CD4-positive, alpha-beta T cell treated with Interleukin-21 for 1 hour (primary cell): ENCODE measurements at places on chromosomes 12 and 14.

DNA sequence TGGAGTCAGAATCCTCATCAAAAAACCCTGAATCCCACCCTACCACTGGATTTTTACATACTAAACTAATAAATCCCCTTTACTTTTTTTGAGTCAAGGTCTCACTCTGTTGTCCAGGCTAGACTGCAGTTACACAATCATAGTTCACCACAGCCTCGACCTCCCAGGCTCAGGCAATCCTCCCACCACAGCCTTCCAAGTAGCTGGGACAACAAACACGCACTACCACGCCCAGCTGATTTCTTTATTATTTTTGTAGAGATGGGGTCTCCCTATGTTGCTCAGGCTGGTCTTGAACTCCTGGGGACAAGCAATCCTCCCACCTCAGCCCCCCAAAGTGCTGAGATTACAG lies 24.3 kb downstream of the SPTSSA start:
- no peak for DNase-seq

- DNase-seq = no peak
Observed at GRCh38 chr14:101118746-101119591, 215.4 kb upstream of the RTL1 start.

DNA sequence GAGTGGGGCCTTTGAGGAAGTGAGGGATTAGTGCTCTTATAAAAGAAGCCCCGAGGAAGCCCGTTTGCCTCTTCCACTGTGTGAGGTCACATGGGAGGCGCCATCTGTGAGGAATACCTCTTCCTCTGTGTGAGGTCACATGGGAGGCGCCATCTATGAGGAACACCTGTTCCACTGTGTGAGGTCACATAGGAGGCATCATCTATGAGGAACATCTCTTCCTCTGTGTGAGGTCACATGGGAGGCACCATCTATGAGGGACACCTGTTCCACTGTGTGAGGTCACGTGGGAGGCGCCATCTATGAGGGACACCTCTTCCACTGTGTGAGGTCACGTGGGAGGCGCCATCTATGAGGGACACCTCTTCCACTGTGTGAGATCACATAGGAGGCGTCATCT lies 69.7 kb downstream of the SLC24A4 start:
- DNase-seq = no peak

- DNase-seq = no peak
Observed at GRCh38 chr12:127041985-127042625, 1224.9 kb upstream of the TMEM132C start.

- no peak for DNase-seq
Observed at GRCh38 chr12:75852143-75852542, 179.4 kb downstream of the PHLDA1 start.

DNA sequence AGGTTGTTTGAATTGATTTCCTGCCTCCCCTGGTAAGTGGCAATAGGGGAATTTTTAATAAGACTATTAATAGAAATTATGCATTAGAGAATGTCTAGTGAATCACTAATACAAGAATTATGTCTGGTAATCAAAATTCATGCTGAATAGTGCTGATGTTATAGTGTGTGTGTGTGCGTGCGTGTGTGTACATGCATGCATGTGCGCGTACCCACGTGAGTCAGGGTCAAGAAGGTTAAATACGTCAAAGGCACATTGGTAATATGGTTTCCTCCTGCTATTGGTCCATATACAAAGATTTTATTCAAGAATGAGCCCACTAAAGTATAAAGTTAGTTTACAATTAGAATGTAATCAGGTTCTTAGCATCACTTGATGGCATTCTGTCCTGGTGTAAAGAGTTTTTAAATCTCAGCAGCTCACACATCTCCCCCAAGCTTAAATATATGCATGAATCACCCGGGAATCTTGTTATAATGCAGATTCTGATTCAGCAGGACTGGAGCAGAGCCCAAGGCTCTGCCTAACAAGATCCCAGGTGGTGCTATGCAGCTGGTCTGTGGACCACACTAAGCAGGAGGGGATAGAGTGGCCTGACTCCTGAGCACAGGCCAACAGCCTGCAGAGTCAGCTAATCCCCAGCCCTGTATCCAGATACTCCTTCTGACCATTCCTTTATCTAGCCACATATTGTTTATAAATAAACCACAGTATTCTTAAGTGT lies 43.9 kb downstream of the TTC9 start:
- no peak for DNase-seq

DNA sequence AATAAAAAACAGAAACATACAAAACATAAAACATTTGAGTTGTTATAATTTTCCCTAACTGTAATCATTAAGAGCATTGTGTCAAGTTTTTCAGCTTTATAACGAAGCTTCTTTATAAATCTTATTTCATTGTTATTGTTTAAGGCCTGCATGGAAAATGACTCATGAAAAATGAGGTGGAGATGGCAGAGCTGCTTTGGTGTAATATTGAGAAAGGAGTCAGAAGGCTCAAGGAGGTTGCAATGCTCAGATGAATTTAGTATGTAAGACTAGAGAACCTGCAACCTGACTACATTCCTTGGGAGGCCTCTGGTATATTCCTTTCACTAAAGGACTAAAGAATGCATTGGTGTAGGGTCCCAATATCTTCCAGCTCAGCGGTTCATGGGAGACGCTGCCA lies 61.5 kb downstream of the TMEM30B start:
- DNase-seq = no peak

DNA sequence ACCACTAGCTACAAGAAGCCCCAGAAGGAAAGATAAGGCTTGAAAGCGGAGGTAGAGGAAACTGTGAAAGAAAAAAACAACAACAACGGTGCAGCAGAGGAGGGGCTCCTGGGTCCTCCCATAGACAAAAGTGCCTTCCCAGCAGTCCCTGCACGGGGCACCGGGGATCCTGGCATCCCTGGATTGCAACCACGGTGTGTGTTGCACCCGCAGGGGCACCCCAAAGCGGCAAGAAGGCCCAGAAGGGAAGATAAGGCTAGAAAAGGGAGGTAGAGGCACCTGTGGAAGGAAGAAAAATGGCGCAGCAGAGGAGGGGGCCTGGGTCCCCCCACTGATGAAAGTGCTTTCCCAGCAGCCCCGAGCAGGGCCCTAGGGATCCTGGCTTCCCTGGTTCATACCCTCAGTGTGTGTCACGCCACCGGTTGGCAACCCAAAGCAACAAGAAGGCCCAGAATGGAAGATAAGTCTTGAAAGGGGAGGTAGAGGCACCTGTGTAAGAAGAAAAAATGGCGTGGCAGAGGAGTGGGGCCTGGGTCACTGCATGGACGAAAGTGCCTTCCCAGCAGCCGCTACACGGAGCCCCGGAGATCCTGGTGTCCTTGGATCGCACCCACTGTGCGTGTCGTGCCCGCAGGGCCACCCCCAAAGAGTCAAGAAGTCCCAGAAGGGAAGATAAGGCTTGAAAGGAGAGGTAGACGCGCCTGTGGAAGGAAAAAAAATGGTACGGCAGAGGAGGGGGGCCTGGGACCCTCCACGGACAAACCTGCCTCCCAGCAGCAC lies 281.0 kb downstream of the ALG10 start:
- DNase-seq = no peak

- no peak for DNase-seq
Observed at GRCh38 chr12:27828196-27828595, 48.2 kb upstream of the MANSC4 start.

DNA sequence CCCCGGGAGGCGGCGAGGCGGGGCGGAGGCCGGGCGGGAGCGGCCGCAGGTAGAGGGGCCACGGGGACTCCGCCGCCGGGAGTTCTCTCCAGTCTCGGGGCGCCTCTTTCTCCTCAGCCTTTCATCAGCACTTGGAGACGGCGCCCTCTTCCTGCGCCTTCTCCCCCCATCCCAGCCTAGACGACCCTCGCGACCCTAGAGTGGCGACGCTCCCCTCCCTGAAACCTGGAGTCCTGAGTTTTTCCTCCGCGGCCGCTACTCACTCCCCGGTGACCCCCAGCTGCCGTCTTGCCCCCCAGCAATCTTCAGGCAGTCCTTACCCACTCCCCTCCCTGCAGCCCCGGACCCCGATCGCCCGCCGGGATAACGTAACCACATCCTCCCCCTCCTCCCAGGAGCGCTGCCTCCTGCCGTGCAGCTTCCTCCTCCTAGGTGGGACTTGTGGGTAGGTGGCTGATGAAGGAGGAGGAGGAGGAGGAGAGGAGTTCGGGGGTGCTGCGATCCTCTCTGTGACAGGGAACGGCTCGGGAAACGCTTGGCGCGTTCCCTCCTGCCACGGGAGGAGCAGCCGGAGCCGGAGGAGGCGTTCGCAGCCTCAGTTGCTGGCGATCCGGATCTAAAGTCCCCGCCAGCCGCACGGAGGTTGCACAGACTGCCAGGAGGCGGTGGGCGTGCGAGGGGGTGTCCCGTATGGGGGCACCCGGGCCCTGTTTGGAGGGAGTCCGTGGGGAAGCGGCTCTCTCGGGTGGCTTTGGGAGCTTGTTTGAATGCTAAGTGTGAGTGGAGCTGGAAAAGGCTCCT lies 891 bp downstream of the PLEKHA5 start:
- DNase-seq = no peak

DNA sequence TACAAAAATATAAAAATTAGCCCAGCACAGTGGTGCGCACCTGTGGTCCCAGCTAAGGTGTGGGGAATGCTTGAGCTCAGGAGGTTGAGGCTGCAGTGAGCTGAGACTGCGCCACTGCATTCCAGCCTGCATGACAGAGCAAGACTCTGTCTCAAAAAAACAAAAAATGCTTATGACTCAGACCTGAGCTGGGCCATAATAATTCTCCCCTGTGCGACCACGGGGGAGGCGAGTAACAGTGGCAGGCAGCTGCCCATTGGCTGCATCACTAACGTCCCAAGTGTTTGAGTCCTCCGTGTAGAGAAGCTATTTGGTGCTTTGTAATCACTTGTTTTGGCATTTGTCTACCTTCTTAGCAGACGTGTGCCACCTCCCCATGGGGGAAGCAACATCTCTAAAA lies 24.9 kb downstream of the PSMC1 start:
- DNase-seq = no peak

- no peak for DNase-seq
Observed at GRCh38 chr12:95548056-95548538, 3.2 kb downstream of the USP44 start.

DNA sequence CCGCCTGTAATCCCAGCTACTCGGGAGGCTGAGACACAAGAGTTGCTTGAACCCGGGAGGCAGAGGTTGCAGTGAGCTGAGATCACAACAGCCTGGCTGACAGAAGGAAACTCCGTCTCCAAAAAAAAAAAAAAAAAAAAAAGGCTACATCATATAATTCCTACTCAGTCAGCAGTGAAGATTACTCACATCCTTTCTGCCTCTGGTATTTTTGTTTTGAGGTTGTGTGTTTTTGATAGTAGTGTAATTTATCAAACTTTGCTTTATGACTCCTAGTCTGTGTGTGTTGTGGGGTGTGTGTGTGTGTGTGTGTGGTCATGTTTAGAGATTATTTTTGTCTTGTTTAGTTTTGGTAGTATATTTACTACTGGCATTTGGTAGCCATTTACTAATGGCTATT lies 29.8 kb upstream of the DLGAP5 start:
- no peak for DNase-seq

- DNase-seq = peak; percentile 48
Observed at GRCh38 chr14:72948481-72949138, 22.3 kb downstream of the DCAF4 start.

DNA sequence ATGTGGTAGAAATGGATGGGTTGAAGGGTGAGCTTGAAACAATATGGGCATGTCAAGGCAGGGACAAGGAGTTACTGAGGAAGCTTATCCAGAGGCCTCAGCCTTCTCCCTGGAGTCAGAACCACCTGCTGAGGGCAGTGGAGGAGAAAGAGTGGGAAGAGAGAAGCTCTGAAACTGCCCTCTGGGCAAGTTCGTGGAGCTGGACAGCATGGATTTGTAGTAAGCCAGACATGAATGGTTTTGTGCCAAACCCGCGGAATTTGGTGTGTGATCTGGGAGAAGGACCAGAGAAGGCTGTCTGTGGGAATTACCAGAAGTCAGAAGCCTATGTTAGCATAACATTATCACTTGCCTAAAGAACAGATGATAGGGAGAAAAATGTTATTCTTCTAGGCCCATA lies 164.8 kb downstream of the SLC41A2 start:
- DNase-seq = no peak

- DNase-seq = no peak
Observed at GRCh38 chr12:102913453-102914226, 3.4 kb downstream of the PAH start.

DNA sequence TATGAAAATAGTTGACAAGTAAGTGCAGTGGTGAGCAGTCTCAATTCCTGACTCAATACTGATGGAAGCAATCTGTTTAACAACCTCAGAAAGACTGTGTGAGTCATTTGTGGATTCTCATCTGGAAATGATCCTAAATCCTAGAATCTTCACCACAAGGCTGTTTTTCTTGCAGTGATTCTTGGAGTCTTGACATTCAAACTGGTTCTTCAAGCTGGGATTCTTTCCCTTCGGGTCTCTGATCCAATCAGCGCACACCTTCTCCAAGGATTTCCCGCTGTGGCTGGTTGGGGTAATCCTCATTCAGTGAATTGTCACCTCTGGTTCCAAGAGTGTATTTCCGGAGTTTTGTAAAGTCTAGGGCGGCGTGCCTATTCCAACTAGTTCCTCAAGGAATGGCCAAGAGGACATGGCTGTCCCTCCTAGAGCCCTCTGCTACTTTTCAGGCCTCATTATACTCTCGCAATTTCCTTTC lies 37.7 kb upstream of the FOXJ2 start:
- DNase-seq = no peak

DNA sequence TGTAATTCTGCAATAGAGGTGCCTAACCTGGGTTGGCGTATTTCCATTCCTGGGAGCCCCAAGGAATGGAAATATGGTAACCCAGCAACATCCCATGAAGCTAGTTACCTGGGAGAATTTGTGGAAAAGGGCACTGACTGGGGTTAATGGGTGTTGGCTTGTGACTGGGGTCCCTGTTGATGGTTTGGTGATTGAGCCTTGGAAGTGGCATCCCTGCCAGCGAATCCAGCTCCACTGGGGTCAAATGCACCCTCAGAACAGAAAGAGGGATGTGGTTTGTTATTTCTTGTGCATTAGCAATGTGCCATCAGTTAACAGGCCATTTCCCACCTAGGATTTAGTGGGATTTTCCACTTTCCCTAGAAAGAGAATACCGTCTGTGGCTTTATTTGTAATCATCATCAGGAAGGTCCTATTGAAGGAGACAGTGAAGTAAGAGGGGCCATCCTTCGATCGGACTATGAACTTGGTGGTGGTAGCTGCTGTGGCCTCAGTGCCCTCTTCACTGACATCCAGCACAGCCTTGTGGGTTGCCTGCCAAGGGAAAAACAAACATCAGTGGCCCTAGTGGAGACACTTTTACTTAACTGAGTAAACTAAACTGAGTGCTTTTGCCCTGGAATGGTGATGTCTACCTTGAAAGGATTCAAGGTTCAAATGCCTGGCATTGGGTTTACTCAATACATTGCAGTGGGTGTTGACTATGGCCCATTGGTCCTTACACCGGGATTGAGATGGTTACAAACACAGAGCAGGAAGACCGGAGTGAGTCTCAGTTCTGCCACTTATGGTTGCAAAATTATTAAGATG lies 10.4 kb upstream of the SERPINA11 start:
- no peak for DNase-seq

DNA sequence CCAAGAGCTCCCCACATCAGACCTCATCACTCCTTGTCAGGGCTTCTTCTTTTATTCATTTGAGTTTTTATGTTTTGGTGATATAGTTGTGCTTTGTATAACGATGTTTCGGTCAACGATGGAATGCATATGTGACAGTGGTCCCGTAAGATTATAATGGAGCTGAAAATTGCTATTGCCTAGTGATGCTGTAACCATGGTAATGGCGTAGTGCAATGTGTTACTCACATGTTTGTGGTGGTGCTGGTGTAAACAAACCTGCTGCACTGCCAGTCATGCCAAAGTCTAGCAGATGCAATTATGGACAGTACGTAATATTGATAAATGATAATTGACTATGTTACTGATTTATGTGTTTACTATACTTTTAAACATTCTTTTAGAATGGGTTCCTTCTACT lies 16.3 kb downstream of the CYP46A1 start:
- no peak for DNase-seq

GRCh38 chr12:120647375-120647755 lies 6.9 kb downstream of the CABP1 start:
- DNase-seq = no peak
